ENCODE measurements at places on chromosomes 13 and 19. TPM values are rescaled to one million over a fixed set of nuclear protein-coding genes. Genes with fewer than 3 reads are reported as not detected.

The DACH1 gene
- total RNA-seq, result 7.9 TPM

The PSPC1 gene
- total RNA-seq, result 68.0 TPM

The GPR12 gene
- total RNA-seq, result not detected

The CCL25 gene
- total RNA-seq, result not detected

The TBXA2R gene
- total RNA-seq, result 1.7 TPM

The ADAT3 gene
- 5.2 TPM for total RNA-seq

The CEACAM4 gene
- not detected for total RNA-seq

The RELB gene
- 2.9 TPM for total RNA-seq
